CD8-positive, alpha-beta memory T cell (primary cell): ENCODE measurements at places on chromosomes 5 and 9. TPM values are rescaled to one million over a fixed set of nuclear protein-coding genes. Genes with fewer than 3 reads are reported as not detected.

GRCh38 chr9:6833518-6834192 lies 75.9 kb downstream of the KDM4C start:
- H3K27ac ChIP-seq: no peak overlapping the region
- no peaks in the 10 kb centered on the region for H3K27me3 ChIP-seq
- H3K36me3 ChIP-seq: peaks cover 4% of the 10 kb centered on the region
- DNase-seq: no peak
- no peak overlapping the region for H3K4me3 ChIP-seq

- H3K4me1 ChIP-seq: peaks cover 36% of the 10 kb centered on the region
- H3K4me3 ChIP-seq: no peak overlapping the region
- H3K36me3 ChIP-seq: no peaks in the 10 kb centered on the region
- no peak overlapping the region for H3K27ac ChIP-seq
- H3K27me3 ChIP-seq: no peaks in the 10 kb centered on the region
Measured at GRCh38 chr9:20532584-20532983, 89.7 kb downstream of the MLLT3 start.

- H3K27me3 ChIP-seq: no peaks in the 10 kb centered on the region
- H3K4me3 ChIP-seq: no peak overlapping the region
- DNase-seq: no peak
- H3K27ac ChIP-seq: no peak overlapping the region
- no peaks in the 10 kb centered on the region for H3K36me3 ChIP-seq
Measured at GRCh38 chr5:83487155-83487554, 15.6 kb downstream of the VCAN start.

DNA sequence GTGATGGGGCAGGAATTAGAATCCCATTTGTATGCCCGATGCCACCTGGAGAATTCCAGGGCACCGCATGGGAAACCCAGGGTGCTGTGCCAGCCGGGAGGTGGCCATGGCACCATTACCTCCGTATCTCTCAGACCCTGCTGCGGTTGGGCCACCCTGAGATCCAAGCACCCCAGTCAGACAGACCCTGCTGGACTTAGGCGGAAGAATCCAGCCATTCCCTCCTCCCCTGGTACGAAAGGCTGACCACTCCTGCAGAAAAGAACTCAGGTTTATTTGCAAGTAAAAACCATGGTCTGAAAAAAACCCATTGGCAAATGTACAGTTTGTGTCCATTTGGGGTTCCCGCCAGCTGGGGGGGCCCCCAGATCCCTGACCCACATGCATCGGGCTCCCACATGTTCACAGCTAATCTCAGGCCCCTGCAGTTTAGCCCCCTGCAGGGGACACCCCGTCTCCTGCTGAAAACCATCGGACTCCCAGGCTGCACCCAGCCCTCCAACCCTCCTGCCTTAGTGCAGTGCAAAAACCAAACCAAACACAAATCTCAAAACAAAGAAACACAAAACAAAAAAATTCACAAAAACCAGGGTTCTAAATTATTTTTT lies 23.6 kb upstream of the SARDH start:
- H3K4me1 ChIP-seq: no peaks in the 10 kb centered on the region
- H3K27ac ChIP-seq: no peak overlapping the region

Gene ADAMTS16
- not detected for total RNA-seq

GRCh38 chr5:147461915-147462314 lies 48.0 kb downstream of the DPYSL3 start:
- H3K27ac ChIP-seq: no peak overlapping the region
- no peaks in the 10 kb centered on the region for H3K27me3 ChIP-seq
- no peak overlapping the region for H3K4me3 ChIP-seq

DNA sequence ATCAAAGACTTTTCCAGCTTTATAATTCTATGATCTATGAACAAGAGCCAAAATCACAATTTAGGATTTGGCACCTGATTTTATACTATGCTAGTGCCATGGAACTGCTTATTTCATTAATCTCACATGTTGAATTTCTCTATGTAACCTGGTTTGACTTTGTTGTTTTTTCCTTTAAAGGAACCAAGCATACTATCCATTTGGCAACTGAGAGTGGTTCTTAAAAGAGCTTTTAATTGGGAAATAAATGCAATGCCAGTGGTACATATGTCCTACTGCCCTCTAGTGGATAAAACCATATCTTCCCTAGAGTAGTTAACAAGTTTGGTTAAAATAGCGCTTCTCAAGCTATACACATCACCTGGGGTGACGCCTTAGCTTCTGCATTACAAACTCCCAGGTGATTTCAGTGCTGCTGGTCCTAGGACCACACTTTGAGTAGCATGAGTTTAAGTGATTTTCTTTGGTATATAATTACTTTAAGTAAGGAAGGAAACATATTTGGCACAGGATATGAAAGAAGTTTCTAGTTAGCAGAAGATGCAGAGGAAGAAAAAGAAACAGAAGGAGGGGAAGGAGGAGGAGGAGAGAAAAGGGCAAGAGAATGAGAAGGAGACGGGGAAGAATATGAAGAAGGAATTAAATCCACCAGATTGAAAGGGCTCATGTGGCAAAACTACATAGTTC lies 56.8 kb downstream of the FGF10 start:
- H3K4me1 ChIP-seq: no peaks in the 10 kb centered on the region
- no peak overlapping the region for H3K27ac ChIP-seq

Gene LCN2
- not detected for total RNA-seq

DNA sequence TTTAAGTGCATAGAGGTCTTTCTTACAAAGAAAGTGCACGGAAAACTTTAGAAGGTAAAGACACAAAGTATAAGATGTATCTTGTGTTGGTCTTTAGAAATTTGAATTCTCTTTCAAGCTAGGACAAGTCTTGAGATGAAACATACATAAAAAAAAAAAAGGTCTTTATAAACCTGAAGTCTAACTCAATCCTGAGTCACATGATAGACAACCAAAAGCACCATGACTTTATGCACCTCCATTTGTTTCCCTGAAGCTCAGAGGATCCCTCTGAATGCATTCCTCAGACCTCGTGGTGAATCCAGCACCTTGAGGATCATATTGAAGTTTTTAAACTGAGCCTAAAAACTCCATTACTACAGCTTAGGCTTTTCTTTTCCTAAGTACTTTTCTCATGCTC lies 91.8 kb downstream of the RAB3C start:
- no peak overlapping the region for H3K4me3 ChIP-seq
- DNase-seq: no peak
- H3K4me1 ChIP-seq: no peaks in the 10 kb centered on the region
- no peaks in the 10 kb centered on the region for H3K27me3 ChIP-seq

- no peaks in the 10 kb centered on the region for H3K4me1 ChIP-seq
- H3K27ac ChIP-seq: no peak overlapping the region
- no peak for DNase-seq
- no peak overlapping the region for H3K4me3 ChIP-seq
Measured at GRCh38 chr9:35867538-35867937, 2.7 kb downstream of the OR13J1 start.

DNA sequence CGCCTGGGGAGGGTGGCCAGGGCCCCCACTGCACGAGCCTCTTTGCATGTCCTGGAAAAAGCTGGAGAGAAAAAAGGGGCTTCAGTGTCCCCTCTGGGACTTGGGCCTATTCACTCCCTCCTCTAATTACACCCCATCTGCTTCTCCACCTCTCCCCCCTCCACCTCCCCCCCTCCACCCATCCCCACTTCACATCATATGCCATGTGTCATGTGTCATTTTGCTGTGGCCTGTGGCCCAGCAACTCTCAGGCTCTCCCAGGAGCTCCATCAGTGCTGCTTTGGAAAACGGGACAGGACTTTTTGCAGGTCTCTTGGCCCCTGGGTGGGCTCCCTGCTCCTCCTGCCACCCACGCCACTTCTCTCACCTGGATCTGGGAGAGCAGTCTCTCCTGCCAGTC lies 68.7 kb downstream of the NTNG2 start:
- H3K36me3 ChIP-seq: no peaks in the 10 kb centered on the region
- no peaks in the 10 kb centered on the region for H3K4me1 ChIP-seq
- no peaks in the 10 kb centered on the region for H3K27me3 ChIP-seq

Gene CA9
- total RNA-seq: 0.75 TPM

Gene RNF208
- 2.7 TPM for total RNA-seq

Gene CDC20B
- not detected for total RNA-seq

DNA sequence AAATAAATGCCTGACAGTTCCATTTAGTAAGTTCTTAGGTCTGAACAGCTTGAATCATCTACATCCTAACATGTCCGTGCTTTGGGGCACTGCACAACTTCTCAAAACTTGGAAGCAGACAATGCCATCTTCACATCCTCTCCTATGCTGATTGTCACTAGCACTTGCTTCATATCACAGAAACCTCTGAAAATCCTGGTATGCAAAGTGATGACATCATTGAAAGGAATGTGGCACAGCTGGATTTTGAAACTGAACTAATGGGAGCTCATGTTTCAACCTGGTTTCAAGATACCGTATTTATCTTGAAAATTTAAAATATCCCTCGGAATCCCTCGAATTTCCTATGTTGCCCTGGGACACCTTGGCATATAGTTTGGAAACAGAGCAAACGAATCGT lies 490.2 kb upstream of the DAP start:
- no peaks in the 10 kb centered on the region for H3K36me3 ChIP-seq
- no peaks in the 10 kb centered on the region for H3K4me1 ChIP-seq
- H3K4me3 ChIP-seq: no peak overlapping the region
- H3K27me3 ChIP-seq: no peaks in the 10 kb centered on the region

- H3K36me3 ChIP-seq: no peaks in the 10 kb centered on the region
- no peak overlapping the region for H3K4me3 ChIP-seq
- H3K4me1 ChIP-seq: no peaks in the 10 kb centered on the region
- DNase-seq: no peak
Measured at GRCh38 chr5:58348996-58349728, 110.7 kb downstream of the PLK2 start.

DNA sequence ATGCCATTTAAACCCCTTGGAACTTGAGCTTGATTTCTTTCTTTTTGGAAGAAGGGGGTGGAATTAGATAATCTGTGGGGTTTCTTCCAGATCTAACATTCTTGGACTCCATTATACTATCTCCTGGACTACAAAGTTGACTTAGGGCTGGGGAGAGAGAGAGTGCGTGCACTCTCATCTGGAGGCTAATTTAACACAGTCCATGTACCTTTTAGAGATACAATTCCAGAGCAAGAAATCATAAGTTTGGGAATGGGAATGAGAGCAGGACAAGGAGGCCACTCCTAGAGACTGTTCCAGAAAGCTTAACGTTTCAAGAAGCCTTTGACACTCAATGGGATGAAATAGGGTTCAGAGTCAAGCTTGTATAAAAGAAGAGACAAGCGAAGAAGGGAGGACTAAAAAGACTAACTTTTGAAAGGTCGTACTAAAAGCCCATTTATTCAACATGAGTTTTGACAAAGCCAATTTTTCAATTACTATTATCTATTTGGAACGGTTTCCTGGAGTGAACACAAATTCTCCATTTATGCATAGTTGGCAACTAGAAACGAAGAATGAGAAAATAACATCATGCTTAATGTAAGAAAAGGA lies 83.4 kb downstream of the ACTL7B start:
- no peaks in the 10 kb centered on the region for H3K4me1 ChIP-seq
- H3K36me3 ChIP-seq: no peaks in the 10 kb centered on the region
- no peak for DNase-seq

GRCh38 chr5:68494771-68495170 lies 279.2 kb downstream of the PIK3R1 start:
- no peaks in the 10 kb centered on the region for H3K4me1 ChIP-seq
- no peaks in the 10 kb centered on the region for H3K27me3 ChIP-seq
- DNase-seq: no peak
- no peak overlapping the region for H3K4me3 ChIP-seq
- H3K36me3 ChIP-seq: no peaks in the 10 kb centered on the region
